NCI-H187 (cell line): ENCODE measurements at places on chromosomes 7 and 10.

GRCh38 chr7:92333866-92334265 lies 88.1 kb downstream of the ANKIB1 start:
- no peak for DNase-seq

DNA sequence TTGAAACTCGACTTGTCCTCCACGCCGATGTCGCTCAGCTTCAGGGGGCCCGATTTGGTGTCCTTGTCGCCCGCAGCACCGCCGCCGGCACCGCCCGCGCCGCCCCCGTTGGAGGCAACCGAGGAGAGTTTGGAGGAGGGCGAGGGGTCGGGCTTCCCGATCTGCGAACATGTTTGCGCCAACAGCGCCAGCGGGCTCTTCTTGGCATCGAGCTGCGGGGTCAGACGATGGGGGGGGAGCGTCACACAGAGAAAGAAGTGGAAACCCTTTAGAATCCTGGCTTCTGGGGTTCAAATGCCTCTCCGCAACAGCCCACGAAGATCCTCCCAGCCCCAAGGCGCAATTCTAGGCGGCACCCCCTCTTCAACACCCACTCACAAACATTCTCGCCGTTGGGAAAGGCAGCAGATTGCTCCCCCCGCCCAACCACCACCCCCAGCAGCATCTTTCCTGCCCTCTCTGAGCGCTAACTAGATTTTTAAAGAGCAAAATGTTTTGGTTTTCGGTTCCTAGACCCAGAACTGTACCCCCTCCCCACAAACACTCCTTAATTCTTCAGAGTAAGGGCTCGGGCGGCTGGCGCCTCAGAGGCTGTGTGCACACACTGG lies 1.3 kb downstream of the ZNF503 start:
- DNase-seq = no peak

GRCh38 chr10:112713411-112713810 lies 236.6 kb upstream of the TCF7L2 start:
- DNase-seq = no peak

GRCh38 chr10:86436963-86437362 lies 70.4 kb upstream of the GRID1 start:
- no peak for DNase-seq

DNA sequence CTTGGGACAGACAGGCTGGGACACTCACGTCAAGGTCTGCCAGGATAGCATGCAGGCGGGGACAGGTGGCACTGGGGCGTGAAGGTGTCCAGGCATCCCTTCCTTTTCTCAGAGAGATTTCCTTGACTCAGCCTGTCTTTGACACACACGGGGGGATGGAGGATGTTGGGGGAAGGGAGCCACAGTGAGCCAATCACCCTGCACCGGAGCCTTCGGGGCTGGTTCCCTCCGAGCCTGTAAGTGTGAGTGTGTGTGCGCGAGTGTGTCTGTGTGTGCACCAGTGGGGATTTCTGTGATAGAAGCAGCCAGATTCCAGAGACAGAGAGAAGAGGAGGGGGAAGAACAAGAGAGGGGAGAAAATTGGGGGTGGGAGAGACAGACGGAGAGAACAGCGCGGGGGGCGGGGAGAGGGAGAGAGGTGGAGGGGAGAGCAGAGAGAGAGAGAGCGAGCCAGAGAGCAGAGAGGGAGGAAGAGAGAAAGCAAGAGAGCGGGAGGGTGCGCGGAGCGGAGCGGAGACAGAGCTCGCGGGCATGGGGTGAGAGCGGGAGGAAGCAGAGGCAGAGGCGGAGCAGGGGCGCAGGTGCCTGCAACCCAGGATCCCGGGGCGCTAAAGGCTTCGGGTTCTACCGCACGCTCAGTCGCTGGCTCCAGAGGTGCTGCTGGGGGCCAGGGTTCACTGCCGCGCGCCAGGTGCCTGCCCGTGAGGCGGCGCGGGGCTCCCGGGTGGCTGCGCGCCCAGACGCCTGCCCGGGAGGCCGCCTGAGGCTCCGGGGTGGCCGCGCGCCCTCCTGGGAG lies 466 bp upstream of the GPR26 start:
- no peak for DNase-seq

- no peak for DNase-seq
These were observed 9.4 kb downstream of the PDK4 start for GRCh38 chr7:95586951-95587301.
